ENCODE measurements at places on chromosomes 7 and 10. TPM values are rescaled to one million over a fixed set of nuclear protein-coding genes. Genes with fewer than 3 reads are reported as not detected.

- no peak overlapping the region for H3K27ac ChIP-seq
- H3K4me3 ChIP-seq, result no peak overlapping the region
- H3K27me3 ChIP-seq, result no peaks in the 10 kb centered on the region
- H3K36me3 ChIP-seq, result no peaks in the 10 kb centered on the region
- H3K4me1 ChIP-seq, result peaks cover 7% of the 10 kb centered on the region
Observed at GRCh38 chr7:75950111-75950681, 35.2 kb downstream of the POR start.

Gene NDUFA5
- total RNA-seq, result 62.8 TPM

GRCh38 chr10:127964621-127965020, 57.7 kb downstream of the PTPRE start:
- H3K27ac ChIP-seq, result no peak overlapping the region
- H3K4me1 ChIP-seq, result no peaks in the 10 kb centered on the region
- H3K4me3 ChIP-seq, result no peak overlapping the region
- DNase-seq, result no peak

DNA sequence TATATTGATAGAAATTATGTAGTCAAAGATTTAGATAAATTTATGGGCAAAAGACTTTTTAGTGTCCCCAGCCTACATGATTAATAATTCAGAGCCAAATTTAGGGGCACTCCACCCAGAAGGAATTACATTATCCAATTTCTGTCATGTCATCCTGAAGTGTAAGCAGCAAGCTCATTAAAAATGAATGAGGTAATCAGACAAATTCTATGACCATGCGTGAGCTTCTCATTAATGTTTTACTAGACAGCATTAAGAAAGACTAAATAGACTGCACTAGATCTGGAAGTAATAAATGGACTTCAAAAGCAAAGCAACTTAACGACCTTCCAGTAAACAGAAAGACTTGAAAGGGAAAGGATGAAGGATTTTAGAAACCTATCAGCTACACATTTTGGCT, 22.7 kb upstream of the TRUB1 start:
- H3K4me1 ChIP-seq, result peaks cover 25% of the 10 kb centered on the region
- peaks cover 5% of the 10 kb centered on the region for H3K27me3 ChIP-seq
- no peaks in the 10 kb centered on the region for H3K36me3 ChIP-seq
- no peak for DNase-seq
- no peak overlapping the region for H3K4me3 ChIP-seq

DNA sequence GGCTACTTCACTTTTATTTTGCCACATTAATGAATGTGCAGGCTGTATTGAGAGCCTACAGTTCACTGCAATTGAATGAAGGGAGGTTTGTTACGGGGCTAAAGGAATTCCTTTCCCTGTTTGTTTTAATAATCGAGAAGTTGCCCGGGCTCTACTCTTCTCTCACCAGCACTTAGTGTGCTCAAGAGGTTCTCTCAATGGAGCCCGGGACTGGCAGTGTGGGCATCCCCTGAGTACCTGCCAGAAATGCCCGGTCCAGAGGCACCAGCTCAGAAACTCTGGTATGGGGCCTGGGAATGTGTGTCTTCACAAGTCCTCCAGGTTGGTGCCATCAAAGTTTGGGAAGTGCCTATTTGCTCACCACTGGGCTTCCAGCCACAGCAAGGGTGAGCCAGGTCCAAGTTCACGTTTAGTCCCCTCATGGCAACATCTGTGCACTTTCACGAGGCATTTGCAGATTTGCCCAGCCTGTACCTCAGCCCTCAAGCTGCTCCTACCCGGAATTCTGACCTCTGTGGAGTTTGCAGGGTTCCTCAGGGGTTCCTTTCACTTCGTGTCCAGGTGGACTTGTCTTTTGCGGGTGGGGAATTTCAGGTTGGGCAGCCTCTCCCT, 622.4 kb downstream of the SDK1 start:
- H3K27me3 ChIP-seq, result peaks cover 13% of the 10 kb centered on the region
- no peak overlapping the region for H3K4me3 ChIP-seq
- H3K36me3 ChIP-seq, result no peaks in the 10 kb centered on the region
- H3K4me1 ChIP-seq, result peaks cover 7% of the 10 kb centered on the region
- DNase-seq, result no peak
- H3K27ac ChIP-seq, result no peak overlapping the region

DNA sequence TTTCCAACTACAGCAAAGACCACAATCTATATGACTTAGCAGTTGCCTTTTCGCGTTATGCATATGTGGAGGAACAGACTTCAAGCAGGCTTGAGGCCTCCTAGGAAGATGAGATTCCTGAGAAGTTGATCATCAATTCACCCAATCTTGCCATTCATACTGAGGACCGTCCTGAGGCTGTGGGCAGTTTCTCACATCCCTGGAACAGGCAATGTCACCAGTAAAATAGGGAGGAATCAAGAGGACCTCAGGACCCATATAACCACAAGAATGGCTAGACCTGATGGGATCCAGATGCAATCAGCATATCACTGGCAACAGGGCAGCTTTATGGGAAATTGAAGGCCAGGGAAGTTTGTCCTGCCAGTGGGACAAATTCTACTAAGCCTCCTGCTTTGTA, 17.3 kb downstream of the KDM7A start:
- peaks cover 13% of the 10 kb centered on the region for H3K36me3 ChIP-seq
- H3K4me1 ChIP-seq, result peaks cover 70% of the 10 kb centered on the region
- DNase-seq, result no peak

GRCh38 chr7:128108641-128109423, 77.6 kb upstream of the LRRC4 start:
- H3K27ac ChIP-seq, result peak overlapping the region; percentile 62
- H3K27me3 ChIP-seq, result peaks cover 2% of the 10 kb centered on the region
- DNase-seq, result peak; percentile 39
- H3K4me1 ChIP-seq, result peaks cover 63% of the 10 kb centered on the region
- peak overlapping the region; percentile 28 for H3K4me3 ChIP-seq

Gene C10orf71
- not detected for total RNA-seq

DNA sequence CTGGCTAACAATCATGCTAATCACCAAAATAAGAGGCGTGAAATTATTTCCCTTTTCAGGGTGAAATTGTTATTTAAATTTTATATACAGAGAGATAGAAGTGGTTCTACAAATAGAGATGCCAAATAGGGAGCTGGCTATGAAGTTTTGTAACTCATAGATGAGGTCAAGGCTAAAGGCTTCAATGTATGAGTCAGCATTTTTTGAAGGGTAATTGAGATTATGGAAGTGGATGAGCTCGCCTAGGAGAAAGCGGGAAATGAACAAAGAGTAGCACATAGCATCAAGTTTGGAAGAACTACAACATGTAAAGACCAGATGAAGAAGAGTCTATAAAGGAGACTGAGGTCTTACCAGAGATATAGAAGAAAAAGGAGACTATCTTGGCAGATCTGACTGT, 838.1 kb downstream of the DNAJB9 start:
- no peaks in the 10 kb centered on the region for H3K27me3 ChIP-seq
- DNase-seq, result no peak
- H3K4me1 ChIP-seq, result no peaks in the 10 kb centered on the region
- H3K4me3 ChIP-seq, result no peak overlapping the region

Gene C10orf105
- total RNA-seq, result 0.16 TPM

GRCh38 chr7:46613116-46613515, 692.0 kb upstream of the IGFBP3 start:
- no peaks in the 10 kb centered on the region for H3K36me3 ChIP-seq
- no peak for DNase-seq
- H3K4me3 ChIP-seq, result no peak overlapping the region
- no peaks in the 10 kb centered on the region for H3K4me1 ChIP-seq
- H3K27me3 ChIP-seq, result no peaks in the 10 kb centered on the region

GRCh38 chr10:12250181-12250580, 54.2 kb downstream of the CDC123 start:
- DNase-seq, result no peak
- no peak overlapping the region for H3K4me3 ChIP-seq
- H3K36me3 ChIP-seq, result peaks cover 30% of the 10 kb centered on the region
- H3K27me3 ChIP-seq, result no peaks in the 10 kb centered on the region

- H3K36me3 ChIP-seq, result no peaks in the 10 kb centered on the region
- DNase-seq, result no peak
- H3K27ac ChIP-seq, result no peak overlapping the region
- H3K27me3 ChIP-seq, result no peaks in the 10 kb centered on the region
- H3K4me3 ChIP-seq, result no peak overlapping the region
Observed at GRCh38 chr7:44158096-44158872, 17.2 kb upstream of the MYL7 start.

DNA sequence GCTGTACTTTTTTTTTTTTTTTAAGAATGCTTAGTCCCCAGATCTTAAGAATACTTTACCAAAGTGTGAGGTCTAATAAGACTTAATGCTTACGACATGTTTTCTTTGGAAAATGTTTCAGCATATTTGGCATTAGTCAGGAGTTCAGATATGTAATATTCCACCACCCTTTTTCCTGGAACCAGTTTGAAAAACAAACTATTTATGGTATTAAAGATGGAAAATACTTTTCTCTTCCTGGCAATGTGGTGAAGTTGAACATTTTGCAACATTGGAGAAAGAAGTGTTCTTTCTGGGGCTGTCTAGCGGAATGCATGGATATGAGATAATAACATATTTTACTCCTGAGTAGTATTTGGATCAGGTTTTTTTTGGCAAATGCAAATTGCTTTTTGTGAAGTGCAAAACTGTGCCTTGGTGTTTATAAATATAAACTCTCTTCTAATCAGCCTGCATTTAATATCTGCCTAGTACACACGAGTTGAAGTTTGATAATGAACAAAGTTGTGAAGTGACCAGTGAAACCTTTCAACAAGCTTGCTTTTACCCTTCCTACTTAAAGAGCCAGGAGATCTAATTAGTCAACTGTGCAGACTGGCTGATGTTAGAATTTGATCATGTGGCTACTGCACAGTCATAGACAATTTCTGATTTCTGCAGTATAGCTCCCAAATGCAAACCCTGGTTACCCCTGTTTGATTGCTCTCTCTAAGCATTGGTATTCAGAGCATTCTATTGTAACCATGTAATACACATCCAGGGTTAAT, 20.9 kb downstream of the MAP3K8 start:
- peaks cover 23% of the 10 kb centered on the region for H3K36me3 ChIP-seq
- no peak for DNase-seq
- no peaks in the 10 kb centered on the region for H3K27me3 ChIP-seq
- peaks cover 23% of the 10 kb centered on the region for H3K4me1 ChIP-seq
- H3K4me3 ChIP-seq, result no peak overlapping the region

Gene HTR7
- not detected for total RNA-seq

Gene WDFY4
- 0.90 TPM for total RNA-seq

DNA sequence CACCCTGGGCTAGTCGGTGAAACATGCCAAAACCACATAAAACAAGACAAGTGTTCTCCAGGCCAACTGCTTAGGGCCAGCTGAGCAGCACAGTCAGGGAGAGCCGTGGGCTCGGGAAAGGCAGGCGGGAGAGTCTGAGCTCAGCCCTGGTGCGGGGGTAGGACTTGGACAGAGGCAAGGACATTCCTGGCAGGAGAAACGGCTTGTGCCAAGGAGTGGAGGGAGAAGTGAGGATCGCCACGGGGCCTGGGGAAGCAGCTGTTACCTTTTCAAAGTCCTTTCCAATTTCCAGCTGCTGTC, 4.2 kb downstream of the ELN start:
- H3K27ac ChIP-seq, result no peak overlapping the region
- H3K27me3 ChIP-seq, result peaks cover 17% of the 10 kb centered on the region
- H3K36me3 ChIP-seq, result no peaks in the 10 kb centered on the region
- no peaks in the 10 kb centered on the region for H3K4me1 ChIP-seq
- no peak for DNase-seq
- H3K4me3 ChIP-seq, result no peak overlapping the region

Gene AKR1C4
- not detected for total RNA-seq

Gene AKR1E2
- total RNA-seq, result 6.1 TPM

DNA sequence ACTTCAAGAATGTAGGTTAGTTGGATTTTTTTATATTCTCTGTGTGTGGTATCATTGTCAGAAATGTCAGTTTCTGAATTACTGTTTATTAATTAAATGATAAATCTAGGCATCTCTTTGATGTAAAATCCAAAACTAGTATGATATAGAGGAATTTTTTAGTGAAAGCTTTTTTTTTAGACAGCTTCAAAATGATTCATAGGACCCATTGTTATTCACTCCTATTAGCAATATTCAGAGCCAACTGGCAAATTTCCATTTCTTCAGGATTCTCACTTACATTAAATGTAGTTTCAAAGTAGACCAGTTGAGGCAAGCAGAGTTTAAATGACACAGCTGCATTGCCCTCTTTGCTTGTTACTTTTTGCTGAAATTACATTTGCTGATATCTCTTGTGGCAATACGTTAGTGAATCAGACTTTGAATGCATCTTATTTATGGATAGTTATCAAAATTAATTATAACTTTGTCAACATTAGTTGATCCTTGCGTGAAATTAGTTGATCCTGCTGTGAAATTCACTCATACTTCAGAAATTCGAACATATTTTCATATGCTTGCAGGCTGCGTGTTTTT, 20.3 kb downstream of the ZNF277 start:
- H3K27ac ChIP-seq, result no peak overlapping the region
- H3K4me3 ChIP-seq, result no peak overlapping the region
- H3K36me3 ChIP-seq, result peaks cover 7% of the 10 kb centered on the region
- no peaks in the 10 kb centered on the region for H3K27me3 ChIP-seq
- DNase-seq, result no peak

- no peak for DNase-seq
- no peaks in the 10 kb centered on the region for H3K36me3 ChIP-seq
- no peaks in the 10 kb centered on the region for H3K4me1 ChIP-seq
- H3K27ac ChIP-seq, result no peak overlapping the region
- H3K27me3 ChIP-seq, result peaks cover 7% of the 10 kb centered on the region
- H3K4me3 ChIP-seq, result no peak overlapping the region
Observed at GRCh38 chr7:54712820-54713219, 46.2 kb downstream of the SEC61G start.

DNA sequence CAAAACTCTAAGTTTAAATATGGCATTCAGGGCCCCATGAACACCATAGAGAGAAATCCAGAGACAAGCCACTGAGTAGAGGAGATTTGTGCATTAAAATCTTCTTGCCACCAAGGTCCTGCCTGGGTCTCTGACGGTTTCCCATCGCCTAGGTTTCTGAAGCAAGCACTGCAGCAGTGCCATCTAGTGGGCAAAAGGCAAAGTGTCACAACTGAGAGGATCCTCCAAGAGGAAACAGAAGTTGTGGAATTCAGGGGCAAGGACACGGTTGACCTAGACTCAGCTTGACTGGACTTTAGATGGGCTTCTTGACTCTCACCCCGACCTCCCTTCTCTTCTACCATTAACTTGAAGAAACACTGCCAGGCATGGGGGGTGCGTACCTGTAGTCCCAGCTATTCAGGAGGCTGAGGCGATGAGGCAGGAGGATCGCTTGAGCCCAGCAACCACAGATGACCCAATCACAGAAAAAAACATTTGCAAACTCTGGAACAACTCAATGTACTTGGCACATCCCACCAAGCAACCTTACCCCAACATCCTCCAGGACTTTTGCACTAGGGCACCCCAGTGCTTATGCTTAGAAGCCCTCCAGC, 604.1 kb downstream of the GALNT17 start:
- H3K27ac ChIP-seq, result no peak overlapping the region
- H3K27me3 ChIP-seq, result peaks cover 6% of the 10 kb centered on the region
- H3K36me3 ChIP-seq, result no peaks in the 10 kb centered on the region
- H3K4me1 ChIP-seq, result no peaks in the 10 kb centered on the region
- no peak overlapping the region for H3K4me3 ChIP-seq

- no peak overlapping the region for H3K27ac ChIP-seq
- H3K27me3 ChIP-seq, result peaks cover 6% of the 10 kb centered on the region
- H3K36me3 ChIP-seq, result no peaks in the 10 kb centered on the region
- H3K4me3 ChIP-seq, result no peak overlapping the region
Observed at GRCh38 chr7:3321206-3321605, 20.2 kb downstream of the SDK1 start.

GRCh38 chr7:22677680-22678079, 49.3 kb upstream of the IL6 start:
- H3K4me1 ChIP-seq, result peaks cover 66% of the 10 kb centered on the region
- peak; percentile 35 for DNase-seq
- peak overlapping the region; percentile 70 for H3K27ac ChIP-seq
- H3K36me3 ChIP-seq, result no peaks in the 10 kb centered on the region
- peaks cover 12% of the 10 kb centered on the region for H3K27me3 ChIP-seq
- no peak overlapping the region for H3K4me3 ChIP-seq
